ENCODE measurements at places on chromosomes 1 and 21.
A peak's percentile ranks its signal among the peaks of the same experiment; 100 is the strongest.

DNA sequence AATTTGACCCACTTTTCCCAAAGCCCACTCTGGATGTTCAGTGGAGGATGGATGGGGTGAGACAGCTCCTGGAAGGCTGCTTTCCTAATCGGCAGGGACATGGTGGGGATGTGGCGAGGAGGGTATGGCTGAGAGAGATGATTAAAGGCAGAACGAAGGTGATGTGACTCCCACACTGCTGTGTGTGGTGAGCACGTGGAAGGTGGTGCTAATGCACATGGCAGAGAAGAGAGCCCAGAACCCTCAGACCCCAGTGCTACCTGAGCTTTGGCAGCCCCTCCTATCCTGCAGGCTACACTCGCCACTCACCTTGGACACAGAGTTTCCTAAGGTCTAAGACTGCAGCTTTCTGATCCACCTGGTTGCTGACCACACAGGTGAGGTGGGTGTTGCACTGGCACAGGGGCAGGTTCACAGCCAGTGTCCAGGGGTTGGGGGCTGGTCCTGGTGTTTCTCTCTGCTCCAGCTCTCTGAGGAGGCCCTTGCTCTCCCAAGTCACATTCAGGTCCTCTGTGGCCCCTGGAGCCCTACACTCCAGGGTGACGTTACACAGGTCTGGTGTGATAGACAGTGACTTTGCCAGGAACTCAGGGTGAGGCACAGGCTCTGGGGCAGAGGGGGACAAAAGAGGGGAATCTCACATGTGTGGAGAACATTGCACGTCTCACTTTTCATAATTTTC, 151.4 kb upstream of the ETV3 start:
- no peak for DNase-seq

DNA sequence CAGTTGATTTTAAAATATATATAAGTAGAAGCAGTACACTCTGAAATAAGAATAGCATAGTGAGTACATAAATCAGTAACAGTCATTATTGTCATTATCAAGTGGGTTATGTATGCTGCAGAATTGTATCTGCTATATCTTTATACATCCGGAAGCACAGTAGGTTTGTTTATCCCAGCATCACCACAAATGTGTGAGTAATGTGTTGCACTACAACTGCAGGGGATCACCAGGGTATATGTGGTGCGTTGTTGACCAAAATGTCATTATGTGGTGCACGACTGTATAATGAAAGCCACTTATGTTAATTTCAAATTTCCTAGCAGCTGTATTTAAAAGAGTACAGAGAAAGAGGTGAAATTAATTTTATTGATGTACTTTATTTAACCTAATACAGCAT, 87.7 kb upstream of the GADD45A start:
- no peak for DNase-seq

GRCh38 chr1:194447636-194448035, 1261.2 kb upstream of the B3GALT2 start:
- DNase-seq, result no peak

GRCh38 chr1:67405473-67406245, 24.5 kb downstream of the SERBP1 start:
- no peak for DNase-seq

DNA sequence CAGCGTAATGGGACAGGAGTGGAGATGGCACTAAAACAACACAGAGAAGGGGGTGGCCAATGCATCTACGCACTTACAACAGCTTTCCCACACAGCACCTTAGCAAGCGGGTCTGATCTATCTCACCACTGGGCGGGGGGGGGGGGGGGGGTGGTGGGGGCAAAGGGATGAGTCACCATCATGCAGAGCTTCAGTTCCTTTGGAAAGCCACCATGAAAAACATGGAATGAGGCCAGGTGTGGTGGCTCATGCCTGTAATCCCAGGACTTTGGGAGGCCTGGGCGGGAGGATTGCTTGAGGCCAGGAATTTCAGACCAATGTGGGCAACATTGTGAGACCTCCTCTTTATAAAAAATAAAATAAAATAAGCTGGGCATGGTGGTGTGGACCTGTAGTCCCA, 47.2 kb downstream of the KLHDC7A start:
- DNase-seq, result no peak

DNA sequence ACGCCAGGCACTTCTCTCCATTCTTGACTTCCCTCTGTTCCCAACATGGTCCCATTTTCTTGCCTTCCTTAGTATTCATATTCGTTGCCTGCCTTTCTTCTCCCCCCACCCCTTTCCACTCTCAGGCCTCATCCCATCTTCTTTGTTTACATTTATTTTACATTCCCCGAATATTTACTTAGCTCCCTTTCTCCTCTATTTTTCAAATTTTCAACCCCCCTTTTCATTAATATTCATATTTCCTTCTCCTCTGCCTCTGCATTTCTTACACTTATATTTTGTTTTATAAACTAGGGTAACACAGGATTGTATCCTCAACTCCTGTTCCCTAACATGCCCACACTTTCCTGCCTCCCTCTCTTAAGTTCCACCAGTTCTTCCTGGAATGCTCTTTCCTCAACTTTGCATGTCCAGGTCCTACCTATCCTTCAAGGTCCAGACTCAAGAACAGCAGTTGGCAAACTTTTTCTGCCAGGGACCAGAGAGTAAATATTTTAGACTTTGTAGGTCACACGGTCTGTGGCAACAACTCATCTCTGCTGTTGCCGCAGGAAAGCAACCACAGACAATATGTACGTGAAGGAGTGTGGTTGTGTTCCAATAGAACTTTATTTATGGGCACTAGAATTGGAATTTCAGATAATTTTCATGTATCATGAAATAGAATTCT, 29.8 kb upstream of the A3GALT2 start:
- DNase-seq, result no peak

DNA sequence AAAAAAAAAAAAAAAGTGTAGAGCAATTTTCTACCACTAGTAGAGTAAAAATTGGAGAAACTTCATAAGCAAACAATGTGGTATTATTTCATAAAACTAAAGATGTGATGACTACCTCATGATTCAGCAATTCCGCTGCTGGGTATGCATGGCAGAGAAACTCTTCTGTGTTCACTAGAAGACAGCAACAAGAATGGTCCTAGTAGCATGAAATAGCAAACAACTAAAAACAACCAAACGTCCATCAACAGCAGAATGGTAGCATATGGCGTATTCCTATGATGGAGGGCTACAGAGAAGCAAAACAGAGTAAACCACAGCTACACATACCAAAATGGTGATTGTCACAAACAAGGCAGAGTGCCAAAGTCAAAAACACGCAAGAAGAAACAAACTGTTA, 18.9 kb downstream of the HTR1D start:
- no peak for DNase-seq

GRCh38 chr1:246785494-246786111, 61.4 kb downstream of the SCCPDH start:
- DNase-seq, result no peak

GRCh38 chr1:115718011-115718754, 50.3 kb downstream of the CASQ2 start:
- DNase-seq, result no peak

GRCh38 chr1:200774735-200775444, 36.2 kb downstream of the CAMSAP2 start:
- DNase-seq, result no peak

GRCh38 chr21:35252831-35253230, 203.7 kb upstream of the RUNX1 start:
- no peak for DNase-seq

DNA sequence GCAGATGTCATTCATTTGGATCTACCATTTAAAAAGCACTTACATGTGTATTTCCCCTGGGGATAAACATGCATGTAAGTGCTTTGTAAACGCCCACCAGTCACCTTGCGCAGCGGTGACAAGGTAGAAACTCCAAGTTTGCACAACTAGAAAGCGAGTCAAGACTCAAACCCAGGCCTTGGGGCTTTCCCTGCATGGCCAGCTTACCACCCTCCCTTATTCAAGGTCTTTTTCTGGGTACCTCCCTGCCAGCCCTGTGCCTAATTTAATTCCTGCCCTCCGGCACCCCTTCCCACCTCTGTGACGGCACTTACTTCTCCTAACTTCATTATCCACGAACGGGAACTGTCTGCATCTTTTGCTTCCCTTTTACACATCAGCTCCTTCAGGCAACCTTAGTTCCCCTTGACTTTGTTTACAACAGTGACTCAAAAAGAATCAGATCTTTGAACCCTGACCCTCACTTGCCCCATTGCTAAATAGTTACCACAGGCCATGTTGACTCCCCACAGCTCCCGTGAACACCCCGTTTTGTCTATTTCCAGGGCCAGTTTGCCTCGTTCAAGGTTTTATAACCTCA, 138.3 kb upstream of the ETS2 start:
- DNase-seq, result no peak

DNA sequence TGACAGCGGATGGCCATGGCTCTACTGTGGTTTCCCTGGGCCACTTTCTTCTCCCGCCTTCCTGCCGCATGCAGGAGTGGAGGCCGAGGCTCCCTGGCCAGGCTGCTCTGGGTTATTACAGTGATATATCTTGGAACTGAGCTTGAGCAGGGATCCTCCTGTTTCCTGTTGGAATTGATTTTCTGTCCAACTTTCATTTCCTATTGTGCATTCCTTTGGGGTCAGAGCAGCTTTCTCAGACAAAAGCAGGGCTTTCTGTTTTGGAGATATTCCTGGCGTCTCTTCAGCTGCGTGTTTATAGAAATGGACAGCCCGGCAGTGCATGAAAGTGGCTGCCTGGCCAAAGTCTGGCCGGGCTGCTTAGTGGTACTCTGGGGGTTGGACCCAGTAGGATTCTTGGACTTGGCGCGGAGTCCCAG, 146.4 kb downstream of the KIF26B start:
- no peak for DNase-seq

GRCh38 chr1:232704256-232704655, 74.3 kb upstream of the SIPA1L2 start:
- DNase-seq, result no peak

DNA sequence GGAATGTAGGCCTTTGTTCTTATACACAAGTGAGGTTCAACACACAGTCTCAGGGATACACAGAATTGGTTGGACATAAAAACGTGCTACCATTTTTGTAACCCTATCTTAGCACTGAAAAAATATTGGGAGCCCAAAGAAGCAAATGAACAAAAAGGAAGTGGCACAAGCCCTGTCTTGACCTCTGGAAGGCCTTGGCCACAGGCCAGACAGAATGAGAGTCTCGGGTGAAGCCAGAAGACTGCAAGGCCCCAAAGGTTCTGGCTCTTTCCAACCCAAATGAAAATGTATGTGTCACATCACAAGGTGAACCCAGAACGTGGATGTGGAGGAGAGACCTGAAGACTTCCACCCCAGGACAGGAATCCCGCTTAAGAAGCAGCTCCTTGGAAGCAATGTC, 57.3 kb downstream of the PGBD5 start:
- DNase-seq, result no peak

GRCh38 chr1:10773376-10773775, 23.1 kb downstream of the CASZ1 start:
- DNase-seq, result peak; percentile 27

GRCh38 chr1:11211925-11212587, 22.9 kb downstream of the ANGPTL7 start:
- peak; percentile 2 for DNase-seq

GRCh38 chr1:28982198-28982597, 67.8 kb downstream of the EPB41 start:
- no peak for DNase-seq

GRCh38 chr1:205792481-205792881, 17.2 kb upstream of the RAB29 start:
- no peak for DNase-seq

DNA sequence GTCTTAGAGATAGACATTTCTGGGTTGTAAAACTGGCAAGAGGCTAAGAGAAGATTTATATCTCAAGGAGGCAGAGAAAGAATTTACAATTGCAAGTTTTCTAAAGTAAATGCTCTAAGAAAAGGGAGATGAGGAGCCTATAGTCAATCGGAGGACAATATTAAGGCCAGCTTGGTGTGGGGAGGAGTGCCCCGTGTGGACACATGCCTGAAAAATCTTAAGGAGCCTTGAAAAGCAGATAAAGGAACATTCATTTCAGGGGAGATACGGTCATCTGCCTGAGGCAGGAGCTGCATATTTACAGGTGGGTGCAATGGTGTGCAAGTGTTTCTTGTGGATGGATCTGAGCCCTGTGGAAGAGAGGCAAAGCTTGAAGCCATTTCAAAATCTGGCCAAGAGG, 25.6 kb downstream of the FCRL2 start:
- no peak for DNase-seq

DNA sequence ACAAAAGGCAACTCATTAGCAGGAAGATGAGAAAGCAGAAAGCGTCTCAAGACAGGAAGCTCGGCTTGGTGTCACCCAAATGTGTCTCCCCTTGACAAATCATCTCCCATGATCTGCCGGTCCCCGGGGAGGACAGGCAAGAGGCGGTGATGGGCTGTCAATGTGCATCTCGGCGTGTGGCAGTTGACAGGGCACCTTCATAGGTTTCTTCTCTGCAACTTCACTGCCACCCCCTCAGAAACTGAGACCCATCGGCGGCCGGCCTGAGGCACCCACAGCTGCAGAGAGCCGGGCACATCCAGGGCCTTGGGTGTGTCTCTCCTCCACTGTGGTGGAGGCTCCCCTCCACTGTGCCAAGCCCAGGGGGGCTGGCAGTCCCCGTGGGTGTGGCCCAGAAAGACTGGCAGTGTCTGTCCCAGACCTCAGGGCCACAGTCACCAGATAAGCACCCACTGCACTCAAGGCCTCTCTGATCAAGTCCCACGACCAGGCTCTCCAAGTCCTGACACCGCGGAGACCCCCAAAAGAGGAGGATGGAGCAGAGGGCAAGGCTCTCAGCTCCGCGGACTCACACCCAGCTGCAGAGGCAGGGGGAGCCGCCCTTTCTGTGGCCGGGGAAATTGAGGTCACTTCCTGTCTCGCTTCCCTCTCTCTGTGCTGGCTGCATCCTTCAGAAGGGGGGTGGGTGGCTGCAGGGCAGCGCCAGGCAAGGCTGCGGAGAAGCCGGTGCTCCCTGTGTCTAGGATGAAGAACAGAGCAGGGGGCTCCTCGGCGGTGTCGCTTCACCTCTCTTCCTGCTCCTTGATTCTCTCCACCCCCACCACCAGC, 39.6 kb upstream of the LBR start:
- no peak for DNase-seq

DNA sequence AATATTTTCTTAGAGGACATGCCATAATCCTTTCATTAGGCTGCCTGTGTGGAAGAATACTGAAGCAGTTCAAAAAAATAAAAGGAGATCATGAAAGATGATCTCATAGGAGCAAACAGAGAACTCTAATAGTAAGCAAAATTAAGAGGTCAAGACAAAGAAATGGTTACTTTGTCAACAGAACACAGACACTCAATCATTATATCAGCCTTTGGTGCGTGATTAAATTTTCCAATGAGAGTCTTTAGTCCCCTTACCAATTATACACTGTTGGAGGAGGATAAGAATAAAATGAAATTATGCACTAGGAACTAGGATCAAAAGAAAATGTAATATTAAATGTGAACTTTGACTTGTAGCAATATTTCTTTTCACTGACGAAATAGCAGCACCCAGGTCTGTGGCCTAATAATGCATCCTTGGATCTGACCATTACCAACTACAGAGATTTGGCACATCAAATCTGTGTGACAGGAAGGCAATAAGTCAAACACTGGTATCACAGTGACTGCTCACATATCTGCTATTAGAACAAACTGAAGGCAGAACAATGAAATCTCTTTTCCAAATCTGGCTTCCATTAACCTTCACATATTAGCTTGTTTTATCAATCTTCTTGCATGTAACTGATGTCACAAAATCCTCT, 1812.9 kb downstream of the PLA2G4A start:
- DNase-seq, result peak; percentile 81

- DNase-seq, result peak; percentile 67
Observed at GRCh38 chr21:45128613-45129188, 54.3 kb downstream of the ADARB1 start.
